ENCODE measurements at places on chromosomes 3 and 15. TPM values are rescaled to one million over a fixed set of nuclear protein-coding genes. Genes with fewer than 3 reads are reported as not detected.

GRCh38 chr3:149647812-149648211, 10.0 kb downstream of the WWTR1 start:
- no peaks in the 10 kb centered on the region for H3K27me3 ChIP-seq
- H3K27ac ChIP-seq, result no peak overlapping the region
- peaks cover 9% of the 10 kb centered on the region for H3K4me1 ChIP-seq
- no peak for DNase-seq
- no peaks in the 10 kb centered on the region for H3K36me3 ChIP-seq
- no peak overlapping the region for H3K4me3 ChIP-seq

DNA sequence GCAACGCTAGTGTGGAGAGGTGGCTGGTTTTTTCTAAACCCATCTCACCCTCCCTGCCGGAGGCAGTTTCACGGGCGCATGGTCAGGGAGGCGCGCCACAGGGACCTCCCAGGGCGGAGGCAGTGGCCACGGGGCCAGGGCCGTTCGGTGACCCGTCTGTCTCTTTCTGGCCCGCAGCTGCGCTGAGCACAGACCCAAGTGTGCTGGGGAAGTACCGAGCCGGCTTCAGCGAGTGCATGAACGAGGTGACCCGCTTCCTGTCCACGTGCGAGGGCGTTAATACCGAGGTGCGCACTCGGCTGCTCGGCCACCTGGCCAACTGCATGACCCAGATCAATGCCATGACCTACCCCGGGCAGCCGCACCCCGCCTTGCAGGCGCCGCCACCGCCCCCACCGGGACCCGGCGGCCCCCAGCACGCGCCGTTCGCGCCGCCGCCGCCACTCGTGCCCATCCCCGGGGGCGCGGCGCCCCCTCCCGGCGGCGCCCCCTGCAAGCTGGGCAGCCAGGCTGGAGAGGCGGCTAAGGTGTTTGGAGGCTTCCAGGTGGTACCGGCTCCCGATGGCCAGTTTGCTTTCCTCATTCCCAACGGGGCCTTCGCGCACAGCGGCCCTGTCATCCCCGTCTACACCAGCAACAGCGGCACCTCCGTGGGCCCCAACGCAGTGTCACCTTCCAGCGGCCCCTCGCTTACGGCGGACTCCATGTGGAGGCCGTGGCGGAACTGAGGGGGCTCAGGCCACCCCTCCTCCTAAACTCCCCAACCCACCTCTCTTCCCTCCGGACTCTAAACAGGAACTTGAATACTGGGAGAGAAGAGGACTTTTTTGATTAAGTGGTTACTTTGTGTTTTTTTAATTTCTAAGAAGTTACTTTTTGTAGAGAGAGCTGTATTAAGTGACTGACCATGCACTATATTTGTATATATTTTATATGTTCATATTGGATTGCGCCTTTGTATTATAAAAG, 1.8 kb downstream of the HES1 start:
- H3K27me3 ChIP-seq, result peaks cover 19% of the 10 kb centered on the region
- no peaks in the 10 kb centered on the region for H3K36me3 ChIP-seq
- no peak for DNase-seq
- H3K4me3 ChIP-seq, result peak overlapping the region; percentile 49

DNA sequence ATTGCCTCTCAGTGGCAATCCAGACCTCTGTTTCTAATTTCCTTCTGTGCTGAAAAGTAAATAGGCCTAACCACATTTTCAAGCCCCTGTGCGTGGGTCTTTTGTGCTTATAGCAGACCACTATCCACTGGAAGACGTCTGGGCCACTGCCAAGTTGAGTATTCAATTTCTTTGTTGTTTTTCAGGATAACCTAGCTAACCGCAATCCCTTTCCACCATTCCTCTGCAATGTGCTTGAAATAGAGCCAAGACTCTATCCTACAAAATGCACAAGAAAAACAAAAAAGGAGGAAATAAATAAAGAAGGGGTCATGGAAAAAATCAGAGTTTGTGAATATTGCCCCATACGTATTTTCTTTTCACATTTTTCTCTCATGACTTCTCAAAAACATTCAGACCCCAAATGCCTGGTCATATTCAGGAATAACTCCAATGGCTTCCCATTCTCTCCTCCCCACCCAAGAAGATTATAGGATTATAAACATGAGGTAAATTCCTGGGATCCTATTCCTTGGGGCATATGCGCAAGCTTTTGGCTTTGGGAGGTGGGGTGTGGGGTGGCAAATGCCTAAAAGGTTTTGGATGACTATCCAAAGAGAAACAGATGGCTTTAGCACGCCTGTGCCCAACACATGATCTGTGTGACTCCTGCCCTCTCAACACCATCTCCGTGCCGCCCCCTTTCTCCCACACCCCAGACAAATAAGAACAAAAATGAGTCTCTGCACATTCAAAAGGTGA, 217.9 kb upstream of the THBS1 start:
- no peak overlapping the region for H3K4me3 ChIP-seq
- H3K27me3 ChIP-seq, result no peaks in the 10 kb centered on the region
- peak; percentile 91 for DNase-seq
- peak overlapping the region; percentile 32 for H3K27ac ChIP-seq
- H3K36me3 ChIP-seq, result no peaks in the 10 kb centered on the region

- no peaks in the 10 kb centered on the region for H3K27me3 ChIP-seq
- no peak overlapping the region for H3K27ac ChIP-seq
- H3K4me1 ChIP-seq, result no peaks in the 10 kb centered on the region
Observed at GRCh38 chr15:55118344-55118870, 78.3 kb downstream of the RSL24D1 start.

GRCh38 chr15:72269739-72270138, 2.6 kb downstream of the PARP6 start:
- H3K4me3 ChIP-seq, result no peak overlapping the region
- H3K27me3 ChIP-seq, result no peaks in the 10 kb centered on the region
- H3K27ac ChIP-seq, result no peak overlapping the region
- no peak for DNase-seq
- peaks cover 8% of the 10 kb centered on the region for H3K4me1 ChIP-seq

DNA sequence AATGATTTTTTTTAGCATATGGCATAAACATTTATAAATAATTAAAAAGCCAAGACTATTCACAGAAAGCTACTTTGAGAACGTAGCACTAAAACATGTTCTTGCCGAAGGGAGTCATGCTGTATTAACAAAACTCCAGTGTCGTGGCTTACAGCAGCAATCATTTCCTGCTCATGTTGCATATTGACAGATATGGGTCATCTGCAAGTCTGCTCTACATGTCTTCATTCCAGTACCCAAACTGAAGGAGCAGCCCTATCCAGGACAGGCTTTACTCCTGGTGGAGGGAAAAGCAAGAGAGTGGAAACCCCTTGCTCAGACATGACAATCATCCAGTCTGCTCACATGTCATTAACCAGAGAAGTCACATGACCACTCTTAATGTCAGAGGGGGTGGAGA, 87.6 kb downstream of the NEK11 start:
- no peaks in the 10 kb centered on the region for H3K4me1 ChIP-seq
- no peaks in the 10 kb centered on the region for H3K36me3 ChIP-seq
- H3K27me3 ChIP-seq, result no peaks in the 10 kb centered on the region
- H3K4me3 ChIP-seq, result no peak overlapping the region
- no peak for DNase-seq

GRCh38 chr3:138360869-138361525, 12.6 kb downstream of the MRAS start:
- no peaks in the 10 kb centered on the region for H3K4me1 ChIP-seq
- H3K4me3 ChIP-seq, result no peak overlapping the region
- DNase-seq, result no peak
- H3K27me3 ChIP-seq, result no peaks in the 10 kb centered on the region
- H3K27ac ChIP-seq, result no peak overlapping the region
- no peaks in the 10 kb centered on the region for H3K36me3 ChIP-seq

GRCh38 chr15:101099183-101099582, 152.7 kb downstream of the CHSY1 start:
- no peak overlapping the region for H3K4me3 ChIP-seq
- no peaks in the 10 kb centered on the region for H3K36me3 ChIP-seq
- H3K27ac ChIP-seq, result no peak overlapping the region
- H3K4me1 ChIP-seq, result no peaks in the 10 kb centered on the region

DNA sequence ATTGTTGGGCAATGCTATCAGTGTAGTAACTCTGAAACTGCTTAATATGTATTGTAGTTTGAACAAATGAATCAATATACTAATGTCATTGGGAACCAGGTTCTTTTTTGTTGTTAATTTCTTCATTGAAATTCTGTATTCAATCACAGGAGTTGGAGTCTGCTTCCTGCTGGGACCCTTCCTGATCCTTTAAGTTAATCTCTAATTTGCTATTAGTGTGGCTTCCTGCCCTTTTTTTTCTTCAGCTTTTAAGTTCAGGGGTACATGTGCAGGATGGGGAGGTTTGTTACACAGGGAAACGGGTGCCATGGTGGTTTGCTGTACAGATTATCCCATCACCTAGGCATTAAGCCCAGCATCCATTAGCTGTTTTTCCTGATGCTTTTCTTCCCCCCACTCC, 21.7 kb downstream of the GPR160 start:
- DNase-seq, result no peak
- no peak overlapping the region for H3K27ac ChIP-seq
- H3K4me3 ChIP-seq, result no peak overlapping the region
- H3K4me1 ChIP-seq, result no peaks in the 10 kb centered on the region
- H3K36me3 ChIP-seq, result no peaks in the 10 kb centered on the region
- H3K27me3 ChIP-seq, result no peaks in the 10 kb centered on the region

GRCh38 chr3:195546130-195546560, 3.0 kb upstream of the PPP1R2 start:
- no peaks in the 10 kb centered on the region for H3K36me3 ChIP-seq
- no peak overlapping the region for H3K27ac ChIP-seq

DNA sequence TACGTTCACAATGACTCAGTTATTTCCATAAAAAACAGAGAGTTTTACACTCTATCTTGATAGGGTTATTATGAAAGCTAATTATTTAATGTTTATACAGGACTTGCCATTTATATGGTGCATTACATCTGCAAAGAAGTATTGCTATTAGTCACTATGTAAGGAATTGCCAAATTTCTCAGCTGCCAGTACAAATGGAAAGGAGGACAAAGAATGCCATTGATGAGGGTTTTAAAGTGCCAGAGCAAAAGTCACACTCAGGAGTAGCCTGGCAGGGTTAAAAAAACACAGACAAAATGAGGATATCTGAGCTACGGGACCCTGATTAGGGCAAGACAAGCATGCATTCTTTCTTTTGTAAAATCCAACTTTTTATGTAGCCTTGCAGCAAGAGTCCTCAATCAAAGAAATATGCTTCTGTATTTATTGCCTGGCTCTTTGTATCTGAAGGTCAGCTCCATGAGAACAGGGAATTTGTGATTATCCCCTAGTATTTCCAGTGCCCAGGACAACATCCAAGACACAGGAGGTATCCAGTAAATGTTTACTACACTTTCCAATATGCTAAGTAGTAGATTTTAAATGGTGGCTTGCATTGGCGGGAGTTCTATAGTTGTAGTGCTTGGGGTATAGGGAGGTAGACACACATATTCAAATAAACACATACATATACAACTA, 1013.6 kb downstream of the ROBO1 start:
- H3K4me3 ChIP-seq, result no peak overlapping the region
- no peak overlapping the region for H3K27ac ChIP-seq
- no peaks in the 10 kb centered on the region for H3K27me3 ChIP-seq
- no peaks in the 10 kb centered on the region for H3K36me3 ChIP-seq

- no peaks in the 10 kb centered on the region for H3K36me3 ChIP-seq
- DNase-seq, result peak; percentile 13
- H3K4me3 ChIP-seq, result no peak overlapping the region
- H3K27ac ChIP-seq, result no peak overlapping the region
- peaks cover 4% of the 10 kb centered on the region for H3K4me1 ChIP-seq
Observed at GRCh38 chr3:47315069-47315647, 32.4 kb downstream of the KLHL18 start.

- no peak for DNase-seq
- H3K27ac ChIP-seq, result no peak overlapping the region
- H3K4me3 ChIP-seq, result no peak overlapping the region
- H3K36me3 ChIP-seq, result no peaks in the 10 kb centered on the region
Observed at GRCh38 chr3:60263191-60263590, 988.1 kb downstream of the FHIT start.

GRCh38 chr3:112761062-112761638, 85.5 kb downstream of the CD200R1L start:
- H3K4me1 ChIP-seq, result peaks cover 2% of the 10 kb centered on the region
- H3K27me3 ChIP-seq, result no peaks in the 10 kb centered on the region
- H3K36me3 ChIP-seq, result no peaks in the 10 kb centered on the region

- no peaks in the 10 kb centered on the region for H3K4me1 ChIP-seq
- H3K4me3 ChIP-seq, result no peak overlapping the region
- H3K27me3 ChIP-seq, result no peaks in the 10 kb centered on the region
- peak; percentile 25 for DNase-seq
Observed at GRCh38 chr3:150049317-150049716, 78.6 kb upstream of the PFN2 start.

- DNase-seq, result no peak
- H3K4me3 ChIP-seq, result no peak overlapping the region
Observed at GRCh38 chr3:159165961-159166360, 364.1 kb downstream of the MFSD1 start.

DNA sequence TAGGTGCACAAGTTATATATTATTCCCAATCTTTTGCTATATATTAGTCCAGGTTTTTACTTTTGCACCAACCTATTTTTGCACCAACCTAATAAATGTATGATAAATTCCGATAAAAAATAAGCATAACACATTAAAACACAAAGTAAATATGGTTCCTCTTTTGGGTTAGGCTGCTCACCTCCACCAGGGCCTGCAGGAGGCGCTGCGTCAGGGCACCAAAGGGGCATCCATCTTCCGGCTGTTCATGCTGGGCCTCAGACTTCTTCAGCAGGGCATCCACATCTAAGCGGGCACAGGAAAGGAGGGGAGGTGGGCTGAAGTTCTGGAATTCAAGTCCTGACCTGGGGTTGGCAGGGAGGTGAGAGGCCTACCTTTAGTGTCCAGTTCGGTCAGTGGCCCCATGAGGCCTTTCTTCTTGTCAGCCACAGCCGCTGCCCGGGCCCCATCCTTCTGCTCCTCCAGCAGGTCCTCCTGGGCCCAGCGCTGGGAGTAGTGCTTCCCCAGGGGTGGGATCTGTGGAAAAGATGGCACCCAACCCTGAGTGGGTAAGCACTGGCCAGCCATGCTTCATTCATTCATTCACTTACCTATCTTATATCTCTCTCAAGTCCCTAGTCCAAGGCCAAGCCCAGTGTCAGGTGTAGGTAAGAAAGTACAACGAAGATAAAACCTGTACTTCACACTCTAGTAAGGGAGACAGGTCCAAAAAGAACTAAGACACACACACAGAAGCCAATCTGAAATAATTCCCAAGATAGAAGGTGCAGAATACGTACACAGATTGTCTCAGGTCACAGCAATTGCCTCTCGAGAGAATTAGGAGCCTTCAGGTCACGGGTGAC, 5.2 kb downstream of the TADA3 start:
- no peaks in the 10 kb centered on the region for H3K27me3 ChIP-seq
- DNase-seq, result no peak
- peaks cover 27% of the 10 kb centered on the region for H3K36me3 ChIP-seq
- no peak overlapping the region for H3K27ac ChIP-seq

The EFHB gene
- total RNA-seq, result 1.0 TPM

The NAALADL2 gene
- total RNA-seq, result 11.6 TPM

The CCDC54 gene
- not detected for total RNA-seq

The ZNF660 gene
- total RNA-seq, result 3.3 TPM

The RETNLB gene
- not detected for total RNA-seq

The DNAH12 gene
- under 0.01 TPM for total RNA-seq

Data from fibroblast of lung (primary cell).